ENCODE measurements at places on chromosomes 2 and 18.

DNA sequence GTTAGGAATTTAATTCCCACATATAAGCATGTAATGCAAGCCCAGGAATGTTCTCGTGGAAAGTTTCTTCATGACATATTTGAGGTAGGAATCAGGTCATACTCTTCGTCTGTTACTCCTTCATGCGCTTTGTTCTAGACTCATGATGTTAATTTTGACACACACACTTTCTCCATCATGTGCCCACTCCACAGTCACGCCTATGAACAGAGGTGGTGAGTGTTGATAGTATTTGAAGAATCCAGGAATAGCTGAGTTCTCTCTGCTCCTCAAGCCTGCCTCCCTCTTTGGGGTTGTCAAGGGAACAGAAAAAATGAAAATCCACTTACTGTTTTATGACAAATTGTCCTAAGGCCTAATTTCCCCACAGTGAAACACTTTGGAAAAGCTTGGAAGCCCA lies 117.3 kb upstream of the SERPINE2 start:
- DNase-seq = no peak

DNA sequence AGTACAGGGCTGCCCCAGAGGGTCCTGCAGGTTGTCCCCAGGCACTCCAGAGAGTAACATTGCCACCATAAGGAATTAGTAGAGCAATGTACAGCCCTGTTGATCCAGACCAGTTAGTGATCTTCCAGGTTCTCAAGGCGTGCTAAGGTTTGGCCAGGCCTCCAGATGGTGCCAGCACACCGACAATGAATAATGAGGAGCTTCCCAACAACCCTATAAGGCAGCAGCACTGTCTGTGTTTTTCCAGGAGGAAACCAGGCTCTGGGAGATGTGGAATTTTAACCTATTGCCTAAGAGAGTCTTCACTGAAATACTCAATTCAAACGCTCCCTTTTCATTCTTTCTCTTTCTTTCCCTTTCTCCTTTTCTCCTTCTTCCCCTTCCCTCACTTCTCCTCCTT lies 122.1 kb downstream of the MGAT5 start:
- DNase-seq = no peak

- no peak for DNase-seq
Measured at GRCh38 chr2:228224410-228224809, 42.9 kb upstream of the SPHKAP start.

GRCh38 chr18:9854801-9855676 lies 30.7 kb upstream of the TXNDC2 start:
- DNase-seq = no peak

GRCh38 chr2:12675352-12675795 lies 41.4 kb upstream of the TRIB2 start:
- DNase-seq = no peak

DNA sequence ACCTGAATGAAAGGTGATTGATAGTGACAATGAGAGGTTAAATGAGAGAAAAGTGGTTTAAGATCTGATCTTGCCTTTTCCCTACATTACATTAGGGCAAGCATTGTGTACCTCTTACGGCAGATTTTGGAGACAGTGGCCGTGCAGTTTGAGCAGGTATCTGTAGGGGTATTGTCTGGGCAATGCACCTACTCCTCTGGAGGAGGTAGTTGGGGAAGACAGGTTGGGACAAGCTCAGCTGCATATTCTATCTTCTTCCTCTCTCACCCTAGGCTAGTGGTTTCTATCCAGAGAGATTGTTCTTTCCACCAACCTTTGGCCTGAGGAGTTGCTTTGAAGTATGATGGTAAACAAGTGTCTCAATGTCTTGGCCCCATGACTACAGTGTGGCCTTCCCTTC lies 323.2 kb downstream of the CYP26B1 start:
- DNase-seq = no peak

GRCh38 chr2:133433455-133434451 lies 134.5 kb downstream of the NCKAP5 start:
- DNase-seq = no peak

- DNase-seq = peak; percentile 33
Measured at GRCh38 chr18:56575819-56576663, 62.4 kb downstream of the TXNL1 start.

- no peak for DNase-seq
Measured at GRCh38 chr2:193810533-193810932, 1615.8 kb upstream of the TMEFF2 start.

- no peak for DNase-seq
Measured at GRCh38 chr2:194301946-194302345, 1355.1 kb upstream of the SLC39A10 start.

DNA sequence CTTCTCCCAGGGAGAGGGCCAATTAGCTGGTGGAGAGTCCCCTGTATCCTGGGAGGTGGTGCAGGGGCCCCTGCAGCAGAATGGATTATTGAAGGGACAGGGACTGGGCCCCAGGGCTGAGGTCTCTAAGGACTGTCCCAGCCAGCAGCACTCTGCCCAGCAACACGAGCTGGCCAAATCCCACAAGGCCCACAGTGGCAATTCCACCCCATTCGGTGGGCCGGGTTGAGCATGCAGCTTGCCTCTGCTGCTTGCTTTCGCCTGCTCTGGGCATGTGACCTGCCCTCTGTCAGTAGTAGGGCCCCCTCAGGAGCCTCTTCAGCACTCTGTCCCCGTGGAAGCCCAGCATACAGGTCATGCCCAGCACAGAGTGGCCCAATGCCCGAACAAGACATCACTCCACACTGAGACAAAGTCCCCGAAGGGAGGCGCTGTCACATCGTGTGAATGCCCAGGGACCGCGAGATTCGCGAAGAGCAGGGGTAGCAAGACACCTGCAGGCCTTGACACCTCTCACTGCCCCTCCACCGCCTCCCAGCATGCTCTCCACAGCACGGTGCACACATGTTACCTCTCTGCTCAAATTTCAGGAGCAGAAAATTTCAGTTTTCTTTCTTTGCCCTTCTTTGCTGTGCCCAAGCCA lies 65.4 kb downstream of the CRACDL start:
- DNase-seq = no peak

DNA sequence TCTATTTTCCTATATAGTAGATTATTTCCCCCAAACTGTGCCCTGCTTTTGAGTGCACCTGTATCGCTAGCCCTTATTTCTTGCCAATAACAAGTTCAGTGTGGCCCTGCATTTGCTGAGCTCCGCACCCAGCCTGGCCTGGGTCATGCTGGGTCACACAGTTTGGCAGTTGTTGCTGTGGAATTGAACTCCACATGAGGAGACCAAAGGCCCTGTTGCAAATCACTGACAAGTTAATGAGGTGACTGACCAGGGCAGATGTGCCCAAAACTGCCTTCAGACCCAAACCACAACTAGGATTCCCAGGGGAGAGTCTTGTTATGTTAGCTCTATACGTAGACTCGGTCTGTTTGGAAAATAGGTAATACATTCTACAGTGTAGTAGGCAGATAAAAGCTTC lies 31.0 kb downstream of the COL4A4 start:
- no peak for DNase-seq

DNA sequence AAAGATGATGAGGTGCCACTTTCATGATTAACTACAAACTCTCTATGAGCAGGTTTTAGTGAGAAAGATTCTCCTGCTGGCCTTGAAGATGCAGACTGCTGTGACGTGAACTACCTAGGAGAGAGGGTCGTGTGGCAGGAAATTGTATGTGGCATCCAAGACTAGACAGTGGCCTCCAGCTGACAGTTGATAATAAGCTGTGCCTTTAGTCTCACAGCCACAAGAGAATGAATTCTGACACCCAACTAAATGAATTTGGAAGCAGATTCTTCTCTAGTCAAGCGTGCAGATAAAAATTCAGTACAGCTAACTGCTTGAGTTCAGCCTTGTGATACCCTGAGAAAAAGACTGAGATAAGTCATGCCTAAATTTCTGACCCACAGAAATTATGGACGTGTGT lies 169.0 kb upstream of the COL3A1 start:
- DNase-seq = no peak

DNA sequence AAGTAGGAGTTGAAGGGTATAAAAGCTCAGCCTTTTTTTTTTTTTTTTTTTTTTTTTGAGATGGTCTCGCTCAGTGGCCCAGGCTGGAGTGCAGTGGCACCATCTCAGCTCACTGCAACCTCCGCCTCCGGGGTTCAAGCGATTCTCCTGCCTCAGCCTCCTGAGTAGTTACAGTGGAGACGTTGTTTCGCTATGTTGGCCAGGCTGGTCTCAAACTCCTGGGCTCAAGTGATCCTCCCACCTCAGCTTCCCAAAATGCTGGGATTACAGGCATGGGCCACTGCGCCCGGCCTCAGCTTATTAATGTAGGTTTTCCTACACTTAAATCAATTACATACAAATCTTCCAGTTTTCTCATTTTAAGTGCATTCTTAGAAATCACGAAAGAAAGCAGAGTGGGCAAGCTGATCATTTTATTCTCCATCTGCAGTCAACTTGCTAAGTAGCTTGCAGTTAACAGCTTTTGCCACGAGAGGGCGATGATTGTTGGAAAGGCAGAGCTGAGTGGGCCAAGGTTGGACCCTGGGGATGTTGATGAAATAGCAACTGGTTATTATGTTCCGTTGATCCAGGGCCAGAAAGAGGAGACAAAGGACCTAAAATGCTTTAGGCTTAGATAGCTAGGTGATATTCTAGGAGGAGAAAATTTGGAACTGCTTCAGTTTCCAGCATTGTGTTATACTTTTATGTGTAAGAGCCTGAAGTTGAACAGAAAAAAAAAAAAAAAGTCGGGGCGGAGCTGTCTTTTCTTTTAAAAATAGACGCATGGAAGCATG lies 234.4 kb upstream of the EPAS1 start:
- peak; percentile 81 for DNase-seq

DNA sequence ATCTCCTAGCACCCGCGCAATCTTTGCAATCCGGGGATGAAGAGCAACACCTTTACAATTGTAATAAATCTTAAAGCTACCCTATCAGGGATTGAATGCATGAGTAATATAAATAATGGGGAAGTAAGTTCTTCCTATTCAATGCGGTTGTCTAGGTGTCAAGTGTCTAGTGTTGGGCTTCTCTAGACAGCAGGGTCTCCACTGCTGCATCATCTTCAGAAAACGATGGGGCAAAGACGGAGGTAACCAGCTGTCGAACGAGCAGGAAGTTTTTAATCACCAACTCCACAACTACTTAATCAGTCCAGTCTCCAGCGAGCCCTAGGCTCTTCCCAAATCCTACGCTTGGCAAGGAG lies 573 bp downstream of the STAM2 start:
- peak; percentile 11 for DNase-seq

GRCh38 chr2:205699515-205700289 lies 17.4 kb downstream of the NRP2 start:
- DNase-seq = no peak

DNA sequence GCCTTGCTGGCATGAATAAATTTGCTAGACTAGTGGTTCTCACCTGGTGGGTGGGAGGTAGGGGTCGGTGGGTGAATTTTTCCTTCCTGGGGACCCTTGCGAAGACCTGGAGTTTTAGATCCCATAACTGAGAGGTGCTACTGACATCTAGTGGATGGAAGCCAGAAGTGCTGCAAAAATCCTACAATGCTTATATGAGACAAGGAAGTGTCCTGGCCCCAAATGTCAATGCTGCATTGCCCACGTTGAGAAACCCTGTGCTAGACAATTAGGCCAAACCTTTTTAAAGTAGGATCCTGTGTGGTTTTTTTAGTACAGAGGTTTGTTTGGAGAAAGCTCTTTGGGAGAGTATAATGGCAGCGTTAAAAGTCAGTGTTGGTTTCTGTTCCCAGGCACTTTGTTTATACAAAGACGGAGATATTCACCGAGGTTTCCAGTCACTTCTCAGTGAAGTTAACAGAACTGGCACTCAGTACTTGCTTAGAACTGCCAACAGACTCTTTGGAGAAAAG lies 9.6 kb downstream of the SERPINB8 start:
- DNase-seq = peak; percentile 57

GRCh38 chr18:58344080-58344670 lies 284.7 kb downstream of the ALPK2 start:
- DNase-seq = no peak

- no peak for DNase-seq
Measured at GRCh38 chr2:55839182-55839819, 84.3 kb downstream of the EFEMP1 start.

- peak; percentile 39 for DNase-seq
Measured at GRCh38 chr18:59357928-59358327, 1.1 kb downstream of the LMAN1 start.

DNA sequence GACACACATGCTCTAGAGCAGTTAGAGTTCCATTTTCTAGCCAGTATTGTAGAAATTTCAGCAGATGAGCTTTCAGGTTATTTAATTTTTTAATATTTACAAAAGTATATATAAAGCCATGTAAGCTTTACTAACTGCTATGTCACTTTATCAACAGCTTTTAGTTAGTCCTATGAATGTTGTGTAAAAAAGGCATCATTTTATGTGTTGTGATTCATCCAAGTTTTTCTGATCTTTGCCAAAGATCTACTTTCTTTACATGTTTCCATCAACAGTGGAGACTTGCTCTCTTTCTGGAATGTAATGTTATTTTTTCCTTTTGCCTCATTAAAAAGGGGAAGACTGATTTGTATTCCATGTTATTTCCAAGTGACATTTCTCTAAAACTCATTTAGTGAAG lies 125.2 kb upstream of the TFPI start:
- no peak for DNase-seq

DNA sequence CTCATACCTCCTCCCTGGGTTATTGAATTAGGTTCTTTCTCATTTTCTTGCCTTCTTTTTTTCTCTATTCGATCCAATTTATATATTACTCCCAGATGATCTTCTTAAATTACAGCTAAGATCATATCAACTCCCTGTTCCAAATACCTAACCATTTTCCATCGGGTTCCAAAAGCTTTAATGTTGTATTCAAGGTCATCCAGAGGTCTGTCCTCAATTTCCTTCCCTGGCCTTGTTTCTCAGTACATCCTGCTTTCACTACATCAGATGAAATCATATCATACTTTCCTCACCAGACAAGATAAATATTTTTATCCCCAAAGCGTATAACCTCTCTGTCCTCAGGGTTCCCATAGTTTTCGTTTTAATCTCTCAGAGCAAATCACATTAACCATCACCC lies 36.3 kb upstream of the GREB1L start:
- no peak for DNase-seq

DNA sequence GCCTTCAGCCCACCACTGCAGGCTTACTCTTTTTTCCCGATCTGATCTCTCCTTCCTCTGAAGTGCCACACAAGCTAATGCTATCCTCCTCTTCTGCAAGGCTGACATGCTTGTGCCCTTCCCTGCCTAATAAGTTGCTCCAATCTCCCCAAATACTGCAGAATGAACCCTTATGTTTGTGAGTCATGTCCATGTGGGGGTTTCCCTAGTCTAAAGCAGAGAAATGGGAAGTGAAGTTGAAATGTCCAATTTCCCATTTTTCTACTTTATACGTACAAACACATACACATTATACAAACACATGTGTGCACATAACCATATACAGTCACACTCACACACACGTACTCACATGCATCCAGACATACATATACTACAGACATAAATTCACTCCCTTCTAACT lies 288.1 kb upstream of the CELF4 start:
- DNase-seq = no peak

DNA sequence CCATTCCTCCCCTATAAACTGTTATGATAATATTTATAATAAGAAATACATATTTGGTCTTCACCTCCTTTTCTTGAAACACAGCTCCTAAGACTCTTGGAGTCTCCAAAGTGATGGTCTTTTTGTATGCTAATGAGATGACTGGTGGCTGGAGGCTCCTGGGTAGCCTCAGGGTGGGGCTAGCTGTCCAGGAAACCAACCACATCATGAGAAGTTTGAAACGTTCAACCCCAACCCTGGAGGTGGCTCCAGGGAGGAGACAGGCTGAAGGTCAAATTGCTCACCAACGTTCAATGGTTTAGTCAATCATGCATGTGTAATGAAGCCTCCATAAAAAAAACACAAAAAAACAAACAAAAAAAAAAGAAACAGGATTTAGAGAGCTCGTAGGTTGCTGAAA lies 298.7 kb upstream of the MGAT5 start:
- no peak for DNase-seq

- DNase-seq = peak; percentile 36
Measured at GRCh38 chr2:11738589-11739436, 7.6 kb upstream of the LPIN1 start.
